ENCODE measurements at places on chromosomes 6 and 20.

DNA sequence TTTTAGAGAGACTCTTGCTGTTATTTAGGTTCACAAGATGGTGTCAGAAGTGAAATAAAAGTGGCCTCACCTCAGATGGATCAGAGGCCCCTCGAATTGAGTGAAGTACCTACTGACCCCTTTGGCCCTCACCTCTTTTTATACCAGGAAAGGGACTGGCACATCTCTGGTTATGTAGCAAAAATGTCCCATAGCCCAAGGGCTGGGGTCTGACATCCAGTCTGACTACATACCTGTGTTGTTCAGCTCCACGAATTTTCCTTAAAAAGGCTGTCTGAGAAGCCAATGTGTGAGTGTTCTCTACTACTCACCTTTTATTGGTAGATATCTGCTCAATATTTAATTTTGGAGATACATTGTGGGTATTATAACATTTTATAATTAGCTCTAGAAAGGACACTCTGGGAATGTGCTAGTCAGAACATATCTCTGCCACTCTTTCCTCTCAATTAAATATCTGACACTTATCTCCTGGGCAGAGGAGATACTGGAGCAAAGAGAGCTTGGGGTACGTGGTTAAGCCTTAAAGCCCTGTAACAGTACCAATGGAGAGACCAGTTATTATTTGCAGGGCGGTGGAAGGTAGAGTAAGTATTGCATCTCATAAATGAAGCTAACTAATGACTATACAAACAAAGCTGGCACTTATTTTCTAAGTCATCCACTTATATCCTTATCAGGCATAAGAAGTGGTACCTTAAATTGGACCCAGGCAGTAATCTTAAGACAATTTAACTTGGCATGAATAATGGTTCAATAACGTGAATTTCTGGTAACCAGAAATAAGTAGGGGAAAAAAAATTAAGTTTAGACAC, 20.0 kb upstream of the IL22RA2 start:
- no peak for DNase-seq

DNA sequence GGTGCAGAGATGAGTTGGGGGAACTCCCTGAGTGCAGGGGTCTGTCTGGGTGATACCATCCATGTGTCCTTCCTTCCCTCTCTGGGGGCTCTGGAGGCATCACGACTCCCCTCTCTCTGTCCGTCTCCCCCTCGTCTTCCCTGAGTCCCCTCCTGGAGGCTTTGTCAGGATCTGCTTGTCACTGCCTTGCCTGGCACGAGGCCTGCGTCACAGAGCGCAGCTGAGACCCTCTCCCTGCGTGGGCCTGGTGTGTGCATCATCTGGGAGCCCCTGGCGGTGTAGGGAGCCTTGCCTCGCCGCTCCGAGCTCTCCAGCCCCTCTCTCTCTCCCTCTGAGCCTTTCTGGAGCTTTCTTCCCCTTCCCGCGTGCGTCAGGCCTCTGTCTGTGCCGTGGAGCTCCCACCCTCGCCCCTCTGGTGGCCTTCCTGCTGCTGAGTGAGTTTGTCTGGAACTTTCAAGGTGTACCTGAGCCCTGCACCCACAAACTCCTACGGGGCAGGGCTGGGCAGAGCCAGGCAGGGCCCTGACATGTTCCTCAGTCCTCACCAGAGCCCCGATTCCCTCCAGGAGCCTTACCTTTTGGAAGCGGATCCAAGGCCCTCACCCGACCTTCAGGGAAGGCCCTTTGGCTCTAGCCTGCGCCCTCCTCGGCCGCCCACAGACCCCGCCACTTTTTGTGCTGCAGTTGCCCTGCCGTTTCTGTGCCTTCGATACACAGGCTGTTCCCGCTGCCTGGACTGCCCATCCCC, 70.3 kb downstream of the SRC start:
- DNase-seq, result no peak

DNA sequence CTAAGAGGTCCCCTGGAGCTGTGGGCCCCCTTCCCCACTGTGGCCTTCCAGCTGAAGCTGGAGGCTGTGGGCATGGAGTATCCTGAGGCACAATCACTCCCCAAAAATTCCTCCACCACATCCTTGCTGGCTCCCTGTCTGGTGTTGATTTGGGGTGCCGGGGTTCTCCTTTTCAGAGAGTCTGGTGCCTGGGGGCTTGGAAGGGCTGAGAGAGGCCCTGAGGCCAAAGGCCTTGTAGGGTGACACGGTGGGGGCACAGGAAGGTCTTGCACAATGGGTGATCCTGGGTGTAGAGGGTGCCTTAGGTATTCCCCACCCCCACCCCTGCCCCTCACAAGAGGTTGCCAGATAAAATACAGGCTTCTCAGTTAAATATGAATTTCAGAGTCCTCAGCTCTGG, 33.2 kb upstream of the VEGFA start:
- DNase-seq, result no peak

DNA sequence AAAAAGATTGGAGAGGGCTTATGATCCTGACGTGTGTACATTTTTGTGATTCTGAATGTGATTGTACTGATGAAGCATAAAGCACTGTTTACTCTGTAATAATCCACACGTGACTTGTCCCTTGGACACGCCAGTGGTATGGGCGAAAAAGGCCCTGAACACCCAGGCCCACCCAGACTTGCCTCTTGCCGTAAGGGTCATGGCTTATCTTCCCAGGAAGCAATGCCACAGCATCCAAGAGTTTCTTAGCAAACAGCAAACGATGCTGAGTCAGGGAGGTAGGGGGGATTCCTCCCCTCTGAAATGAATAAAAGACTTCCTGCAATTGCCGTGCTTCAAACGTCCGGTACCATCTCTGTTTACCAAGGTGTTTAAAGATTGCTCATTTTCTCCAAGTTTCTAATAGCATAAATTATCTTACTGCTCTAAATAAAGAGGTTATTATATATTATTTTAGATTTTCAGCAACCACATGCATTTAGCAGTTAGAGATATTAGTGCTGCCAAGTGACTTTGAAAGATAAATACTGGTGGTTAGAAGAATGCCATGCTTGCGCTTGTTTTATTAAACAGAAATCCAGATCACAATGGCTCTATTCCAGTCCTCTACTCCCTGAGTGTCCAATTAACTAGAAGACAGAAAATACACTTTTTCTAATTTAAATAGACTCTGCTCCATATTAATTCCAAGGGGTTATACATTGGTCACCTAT, 212.8 kb upstream of the CST7 start:
- no peak for DNase-seq

- DNase-seq, result peak; percentile 53
These were observed 253.8 kb upstream of the STXBP5 start for GRCh38 chr6:146950351-146950835.

- no peak for DNase-seq
These were observed 7.5 kb upstream of the IFNGR1 start for GRCh38 chr6:137226697-137227096.

- peak; percentile 11 for DNase-seq
These were observed 59.4 kb downstream of the ADGRF5 start for GRCh38 chr6:46862381-46862780.

- no peak for DNase-seq
These were observed 32.8 kb upstream of the HS3ST5 start for GRCh38 chr6:114375541-114376192.

Measured in HuH-7 (cell line).